ENCODE measurements at places on chromosomes 6 and 20.

- H3K27me3 ChIP-seq = no peaks in the 10 kb centered on the region
- no peak for DNase-seq
- peaks cover 5% of the 10 kb centered on the region for H3K4me1 ChIP-seq
- peaks cover 30% of the 10 kb centered on the region for H3K36me3 ChIP-seq
- H3K27ac ChIP-seq = no peak overlapping the region
- H3K4me3 ChIP-seq = no peak overlapping the region
Observed at GRCh38 chr20:47216819-47217410, 139.6 kb downstream of the ZMYND8 start.

DNA sequence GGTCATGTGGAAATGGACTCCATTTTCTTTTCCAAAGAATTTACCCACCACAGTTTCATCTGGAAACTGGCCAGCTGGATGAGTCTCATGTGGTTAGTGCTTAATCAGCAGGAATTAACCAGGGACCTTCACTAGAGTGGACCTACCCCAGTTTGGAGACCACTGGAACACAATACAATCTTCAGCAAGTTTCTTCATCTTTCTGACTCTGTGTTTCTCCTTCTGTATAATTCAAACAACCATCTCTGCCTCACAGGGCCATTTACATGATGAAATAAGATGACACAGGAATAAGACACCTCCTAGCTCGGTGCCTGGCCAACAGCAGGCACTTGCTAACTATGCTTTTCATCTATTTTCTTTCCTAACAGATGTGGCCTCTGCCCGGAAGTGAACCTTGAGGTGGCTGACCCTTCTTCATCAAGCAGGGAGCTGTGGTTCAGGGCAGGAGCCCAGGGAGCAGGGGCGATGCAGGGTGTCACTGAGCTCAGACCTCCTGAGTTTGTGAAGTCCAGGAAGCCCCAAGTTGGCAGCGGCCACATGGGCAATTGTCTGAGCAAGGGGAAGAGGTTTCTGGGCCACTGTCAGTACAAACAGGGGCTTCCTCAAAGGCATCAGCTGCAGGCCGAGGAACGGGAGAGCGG lies 98.8 kb downstream of the SOD2 start:
- H3K27me3 ChIP-seq = no peaks in the 10 kb centered on the region
- H3K4me1 ChIP-seq = peaks cover 2% of the 10 kb centered on the region
- no peak for DNase-seq
- no peak overlapping the region for H3K27ac ChIP-seq
- H3K4me3 ChIP-seq = no peak overlapping the region
- H3K36me3 ChIP-seq = no peaks in the 10 kb centered on the region

- DNase-seq = peak; percentile 58
- H3K27ac ChIP-seq = peak overlapping the region; percentile 87
- H3K4me1 ChIP-seq = peaks cover 55% of the 10 kb centered on the region
- H3K4me3 ChIP-seq = peak overlapping the region; percentile 78
- no peaks in the 10 kb centered on the region for H3K36me3 ChIP-seq
Observed at GRCh38 chr6:155154158-155154830, 109.5 kb upstream of the CLDN20 start.

- no peak for DNase-seq
- H3K36me3 ChIP-seq = no peaks in the 10 kb centered on the region
- no peaks in the 10 kb centered on the region for H3K4me1 ChIP-seq
- peaks cover 21% of the 10 kb centered on the region for H3K27me3 ChIP-seq
- H3K4me3 ChIP-seq = no peak overlapping the region
Observed at GRCh38 chr20:63821811-63822210, 9.3 kb downstream of the ZBTB46 start.

DNA sequence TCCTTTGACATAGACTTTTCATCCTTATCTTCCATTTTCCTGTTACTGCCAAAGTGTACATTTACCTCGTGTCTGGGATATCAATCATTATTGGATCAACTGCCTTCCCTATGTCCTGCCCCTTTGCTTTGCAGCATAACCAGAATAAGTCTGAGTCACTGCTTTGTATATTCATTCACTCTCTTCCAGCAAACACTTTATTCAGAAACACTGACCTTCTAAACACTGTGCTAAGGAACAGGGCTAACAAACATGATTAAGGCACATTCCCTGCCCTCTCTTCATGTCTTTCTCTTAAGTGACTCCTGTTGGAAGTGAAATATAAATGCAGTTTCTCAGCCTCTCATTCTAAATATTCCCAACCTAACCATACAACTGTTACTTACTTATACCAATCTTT lies 66.9 kb downstream of the COL19A1 start:
- H3K36me3 ChIP-seq = no peaks in the 10 kb centered on the region
- DNase-seq = no peak
- H3K4me3 ChIP-seq = no peak overlapping the region
- H3K27me3 ChIP-seq = peaks cover 6% of the 10 kb centered on the region
- H3K4me1 ChIP-seq = no peaks in the 10 kb centered on the region
